ENCODE measurements at places on chromosomes 3 and 15. TPM values are rescaled to one million over a fixed set of nuclear protein-coding genes. Genes with fewer than 3 reads are reported as not detected.
A peak's percentile ranks its signal among the peaks of the same experiment; 100 is the strongest.

GRCh38 chr3:52128118-52128683 is 26.0 kb downstream of the POC1A start:
- peaks cover 4% of the 10 kb centered on the region for H3K36me3 ChIP-seq
- no peaks in the 10 kb centered on the region for H3K27me3 ChIP-seq
- H3K27ac ChIP-seq: no peak overlapping the region

DNA sequence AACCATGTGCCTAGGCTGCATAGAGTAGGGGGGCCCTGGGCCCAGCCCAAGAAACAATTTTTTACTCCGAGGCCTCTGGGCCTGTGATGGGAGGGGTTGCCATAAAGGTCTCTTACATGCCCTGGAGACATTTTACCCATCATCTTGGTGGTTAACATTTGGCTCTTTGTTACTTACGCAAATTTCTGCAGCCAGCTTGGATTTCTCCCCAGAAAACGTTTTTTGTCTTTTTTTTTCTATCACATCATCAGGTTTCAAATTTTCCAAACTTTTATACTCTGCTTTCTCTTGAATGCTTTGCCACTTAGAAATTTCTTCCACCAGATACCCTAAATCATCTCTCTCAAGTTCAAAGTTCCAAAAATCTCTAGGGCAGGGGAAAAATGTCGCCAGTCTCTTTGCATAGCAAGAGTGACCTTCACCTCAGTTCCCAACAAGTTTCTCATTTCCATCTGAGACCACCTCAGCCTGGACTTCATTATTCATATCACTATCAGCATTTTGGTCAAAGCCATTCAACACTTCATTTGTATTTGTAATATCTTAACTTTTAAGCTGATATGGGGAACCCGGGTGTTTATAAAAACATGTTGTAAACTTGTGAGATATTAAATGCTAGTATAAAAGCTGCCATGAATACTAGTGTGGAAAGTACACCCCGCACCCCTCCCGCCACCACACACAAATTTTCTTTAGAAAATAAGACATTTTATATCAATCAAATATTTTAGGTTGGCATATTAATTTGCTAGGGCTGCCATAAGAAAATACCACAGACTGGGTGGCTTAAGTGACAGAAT is 56.0 kb upstream of the PLSCR4 start:
- H3K36me3 ChIP-seq: no peaks in the 10 kb centered on the region
- H3K4me3 ChIP-seq: no peak overlapping the region
- H3K27ac ChIP-seq: no peak overlapping the region
- H3K27me3 ChIP-seq: no peaks in the 10 kb centered on the region

DNA sequence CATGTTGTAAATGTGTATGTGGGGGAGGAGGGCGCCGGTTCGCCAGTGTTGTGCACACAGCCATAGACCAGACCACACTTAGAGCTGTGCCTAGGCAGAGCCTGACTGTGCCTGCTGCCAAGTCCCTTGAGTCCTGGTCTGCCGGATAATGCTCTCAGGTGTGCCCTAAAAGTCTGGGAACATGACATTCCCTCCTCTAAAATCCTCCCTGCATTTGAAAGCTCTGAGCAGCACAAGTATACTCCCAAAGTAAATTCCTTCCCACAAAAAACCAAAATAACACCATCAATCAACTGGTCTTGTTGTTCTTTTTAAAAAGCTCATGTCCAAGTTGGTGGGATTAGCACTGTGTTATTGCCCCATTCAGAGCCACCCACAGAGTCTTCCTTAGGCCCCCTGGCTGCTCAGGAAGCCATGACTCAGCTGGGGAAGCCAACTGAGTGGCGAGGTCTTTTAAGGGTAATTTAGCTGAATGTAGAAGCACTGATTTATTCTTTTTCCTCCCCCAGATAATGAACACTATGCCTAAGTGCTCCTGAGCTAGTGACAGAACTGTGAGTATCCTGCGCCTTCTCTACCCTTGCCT is 147.8 kb upstream of the MCTP2 start:
- H3K4me1 ChIP-seq: no peaks in the 10 kb centered on the region
- H3K27me3 ChIP-seq: no peaks in the 10 kb centered on the region
- DNase-seq: no peak
- H3K27ac ChIP-seq: no peak overlapping the region
- H3K4me3 ChIP-seq: no peak overlapping the region

DNA sequence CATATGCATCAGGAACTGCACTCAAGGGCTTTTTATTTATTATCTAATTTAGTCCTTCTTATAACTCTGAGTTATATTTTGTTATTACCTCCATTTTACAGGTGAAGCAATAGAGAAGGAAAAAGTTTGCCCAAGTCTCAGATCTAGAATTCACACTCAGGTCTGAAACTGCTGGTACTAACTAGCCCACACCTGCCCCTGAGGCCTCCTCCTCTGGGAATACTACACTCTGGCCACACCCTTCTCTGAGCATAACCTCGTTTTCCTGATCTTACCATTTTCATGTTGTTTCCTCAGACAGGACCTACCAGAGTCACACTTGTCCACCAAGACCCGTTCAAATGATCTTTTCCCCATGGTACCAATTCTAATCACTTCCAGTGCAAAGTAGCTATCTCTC is 94.1 kb upstream of the CHRM5 start:
- DNase-seq: no peak
- no peaks in the 10 kb centered on the region for H3K27me3 ChIP-seq
- H3K27ac ChIP-seq: no peak overlapping the region
- H3K4me3 ChIP-seq: no peak overlapping the region
- no peaks in the 10 kb centered on the region for H3K4me1 ChIP-seq

Gene GOLGA6B
- not detected for total RNA-seq

DNA sequence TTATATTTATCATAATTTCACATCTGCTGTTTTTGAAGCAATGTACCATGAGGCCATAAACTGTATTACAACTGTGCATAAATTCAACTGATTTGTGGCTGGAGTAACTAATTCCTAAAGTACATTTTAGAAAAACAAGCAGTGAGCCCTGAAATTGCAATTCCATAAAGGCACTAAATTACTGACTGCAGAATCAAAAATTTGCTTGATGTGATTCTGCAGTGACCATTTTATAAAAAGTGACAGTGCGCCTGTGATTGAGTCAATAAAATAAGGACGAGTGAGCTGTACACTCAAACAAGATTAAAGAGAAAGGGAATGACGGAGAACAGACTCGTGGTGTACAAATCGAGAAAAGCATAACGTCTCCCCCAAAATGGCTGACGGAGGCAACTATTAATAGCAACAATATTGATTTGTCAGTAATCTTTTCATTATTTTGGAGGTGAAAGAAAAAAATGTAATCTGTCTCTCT is 121.4 kb upstream of the MEIS2 start:
- H3K4me3 ChIP-seq: no peak overlapping the region
- no peak for DNase-seq
- H3K36me3 ChIP-seq: no peaks in the 10 kb centered on the region
- H3K27ac ChIP-seq: no peak overlapping the region
- no peaks in the 10 kb centered on the region for H3K27me3 ChIP-seq

DNA sequence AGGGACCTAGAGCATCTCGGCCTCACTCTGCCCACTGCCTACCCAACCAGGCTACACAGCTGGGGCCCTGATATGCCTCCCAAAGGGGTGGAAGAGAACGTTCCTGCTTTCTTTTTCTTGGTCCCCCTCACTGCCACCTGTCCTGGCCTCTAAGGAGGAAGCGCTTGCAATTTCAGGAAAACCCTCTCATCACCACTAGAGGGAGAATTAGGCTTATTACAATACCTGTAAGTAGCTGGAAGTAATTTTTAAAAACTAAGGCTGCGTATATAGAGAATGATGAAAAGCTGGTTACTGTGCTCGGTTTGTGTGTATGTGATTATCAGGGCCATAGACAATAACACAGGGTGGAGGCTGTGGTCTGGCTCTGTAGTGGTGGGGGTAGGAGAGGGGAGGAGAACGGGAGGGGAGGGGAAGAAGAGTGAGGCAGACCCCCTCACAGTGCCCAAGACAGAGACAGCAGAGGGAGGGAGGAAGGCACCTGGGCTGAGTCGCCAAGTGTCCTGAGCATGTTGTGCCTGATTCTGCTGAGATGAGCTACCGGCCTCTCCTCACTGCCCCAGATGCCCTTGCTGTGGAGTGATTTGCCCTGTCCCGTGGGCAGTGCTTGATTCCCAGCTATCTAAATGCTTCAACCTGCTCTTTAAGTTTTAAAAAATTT is 3.3 kb downstream of the GABRG3 start:
- peak; percentile 57 for DNase-seq
- no peak overlapping the region for H3K4me3 ChIP-seq
- H3K36me3 ChIP-seq: no peaks in the 10 kb centered on the region
- no peaks in the 10 kb centered on the region for H3K4me1 ChIP-seq

DNA sequence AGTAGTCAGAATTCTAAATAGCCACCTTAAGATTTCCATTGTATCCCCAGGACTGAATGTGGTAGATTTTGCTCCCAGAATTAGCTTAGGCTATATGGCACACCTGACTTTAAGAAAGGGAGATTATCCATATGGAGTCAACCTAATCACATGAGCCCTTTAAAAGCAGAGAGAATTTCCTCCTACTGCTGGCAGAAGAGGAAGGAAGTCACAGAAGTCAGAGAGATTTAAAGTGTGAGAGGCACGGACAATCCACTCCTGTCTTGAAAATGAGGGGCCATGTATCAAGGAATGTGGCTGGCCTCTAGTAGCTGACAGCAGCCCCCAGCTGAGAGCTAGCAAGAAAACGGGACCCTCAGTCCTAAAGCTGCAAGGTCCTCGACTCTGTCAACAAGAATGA is 26.8 kb downstream of the LRRC31 start:
- DNase-seq: no peak
- no peaks in the 10 kb centered on the region for H3K36me3 ChIP-seq
- H3K4me1 ChIP-seq: no peaks in the 10 kb centered on the region
- no peak overlapping the region for H3K27ac ChIP-seq
- H3K27me3 ChIP-seq: no peaks in the 10 kb centered on the region
- no peak overlapping the region for H3K4me3 ChIP-seq

- peaks cover 3% of the 10 kb centered on the region for H3K27me3 ChIP-seq
- no peaks in the 10 kb centered on the region for H3K4me1 ChIP-seq
- H3K36me3 ChIP-seq: no peaks in the 10 kb centered on the region
- no peak overlapping the region for H3K4me3 ChIP-seq
- no peak for DNase-seq
Observed at GRCh38 chr3:108346301-108347227, 50.2 kb downstream of the HHLA2 start.

Gene LDHAL6B
- not detected for total RNA-seq
